Stomach (tissue), 19 donors: ENCODE measurements at places on chromosomes 6 and 20. TPM values are rescaled to one million over a fixed set of nuclear protein-coding genes. Genes with fewer than 3 reads are reported as not detected.

Gene C6orf163
- total RNA-seq, result 3.9 TPM

Gene PHACTR3
- total RNA-seq, result 3.7 TPM

Gene AKIRIN2
- 49.0 TPM for total RNA-seq

Gene CSTF1
- total RNA-seq, result 86.2 TPM

Gene GLO1
- 4.3 TPM for total RNA-seq

DNA sequence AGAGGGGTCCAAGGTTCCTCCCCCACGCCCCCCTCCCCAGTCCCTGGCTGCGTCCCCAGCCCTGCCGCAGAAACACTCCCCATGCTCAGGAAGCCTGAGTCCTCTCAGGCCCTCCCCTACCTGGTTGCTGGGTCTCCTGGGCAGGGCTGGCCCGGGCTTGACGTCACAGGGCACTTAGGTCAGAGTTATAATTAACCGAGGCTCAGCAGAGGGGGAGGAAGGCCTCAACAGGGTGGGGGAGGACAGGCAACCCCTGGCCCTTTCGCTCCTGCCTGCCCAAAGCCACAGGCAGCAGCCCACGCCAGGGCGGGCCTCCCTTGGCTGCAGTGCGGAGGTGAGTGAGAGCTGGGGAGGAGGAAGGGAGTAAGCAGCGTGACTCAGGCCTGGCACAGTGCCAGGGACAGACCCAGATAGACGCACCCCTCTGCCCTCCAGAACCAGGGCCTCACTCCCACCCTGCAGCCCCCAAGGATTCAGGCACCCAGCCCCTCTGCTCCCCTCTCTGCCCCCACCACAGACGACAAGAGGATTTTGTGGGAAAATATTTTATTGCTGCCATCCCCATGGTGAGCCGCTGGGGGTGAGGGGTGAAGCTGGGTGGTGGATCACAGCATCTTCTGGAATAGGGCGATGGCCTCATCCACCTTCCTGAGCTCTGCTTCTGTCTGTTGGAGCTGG is at the start of gene VWA7:
Gene VWA7, minus strand, starts transcription at position 340 of the 678 bp plus-strand sequence. CDS start 549 bp downstream, outside the sequence.
- no peak within 1 kb of the TSS for H3K4me3 ChIP-seq
- peaks cover 28% of the 10 kb centered on the region for H3K4me1 ChIP-seq
- peaks cover 32% of the 10 kb centered on the region for H3K36me3 ChIP-seq
- DNase-seq, result peak; percentile 89
- H3K27ac ChIP-seq, result peak within 1 kb of the TSS; percentile 84

- no peak for DNase-seq
- H3K36me3 ChIP-seq, result peaks cover 47% of the 10 kb centered on the region
- no peaks in the 10 kb centered on the region for H3K4me1 ChIP-seq
- H3K27ac ChIP-seq, result no peak overlapping the region
These were observed 33.0 kb downstream of the AKIRIN2 start for GRCh38 chr6:87669051-87669450.

DNA sequence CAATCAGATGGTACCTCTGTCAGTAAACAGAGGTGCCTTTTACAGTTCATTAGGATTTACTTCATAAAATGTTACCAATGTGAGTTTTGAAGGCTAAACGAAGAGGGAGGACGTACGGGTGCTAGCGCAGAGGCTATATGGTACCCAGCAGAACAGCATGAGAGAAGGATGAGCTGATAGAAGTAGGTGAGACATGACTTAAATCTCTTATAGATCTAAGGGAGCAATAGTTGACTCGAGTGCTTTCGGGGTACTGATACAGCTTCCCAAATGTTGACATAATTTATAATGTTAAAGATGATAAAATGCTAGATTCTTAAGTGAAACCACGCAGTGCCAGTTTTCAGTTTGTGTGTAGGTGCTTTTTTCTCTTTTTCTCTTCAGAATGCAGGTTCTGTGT is 72.6 kb downstream of the HIVEP1 start:
- no peaks in the 10 kb centered on the region for H3K36me3 ChIP-seq
- no peaks in the 10 kb centered on the region for H3K4me1 ChIP-seq
- H3K27ac ChIP-seq, result no peak overlapping the region
- DNase-seq, result no peak
- H3K4me3 ChIP-seq, result no peak overlapping the region

- H3K36me3 ChIP-seq, result no peaks in the 10 kb centered on the region
- H3K4me3 ChIP-seq, result no peak overlapping the region
- no peaks in the 10 kb centered on the region for H3K4me1 ChIP-seq
- DNase-seq, result no peak
- H3K27me3 ChIP-seq, result no peaks in the 10 kb centered on the region
- no peak overlapping the region for H3K27ac ChIP-seq
These were observed 17.9 kb upstream of the SIRPB1 start for GRCh38 chr20:1637755-1638154.

- H3K27ac ChIP-seq, result peak overlapping the region; percentile 1
- no peaks in the 10 kb centered on the region for H3K36me3 ChIP-seq
- H3K4me1 ChIP-seq, result peaks cover 40% of the 10 kb centered on the region
- DNase-seq, result no peak
These were observed 46.1 kb downstream of the SYNJ2 start for GRCh38 chr6:158027590-158028285.

DNA sequence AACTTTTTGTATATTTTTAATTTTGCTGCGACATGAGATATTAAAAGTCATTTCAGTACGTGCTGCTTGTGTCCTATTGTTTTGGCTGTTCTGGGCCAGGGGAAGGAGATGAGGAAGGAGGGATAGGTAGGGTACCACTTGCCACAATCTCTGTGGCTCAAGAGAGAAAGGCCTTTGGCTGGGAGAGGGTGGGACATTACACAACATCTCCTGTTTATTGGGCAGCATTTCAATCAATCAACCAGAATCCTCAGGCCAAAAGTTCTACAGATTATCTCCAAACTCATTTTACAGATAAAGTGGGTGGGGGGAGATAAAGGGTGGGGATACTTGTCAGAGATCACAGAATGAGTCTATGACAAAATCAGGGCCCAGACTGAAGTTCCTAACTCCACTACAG is 6.9 kb upstream of the CCM2L start:
- H3K4me1 ChIP-seq, result no peaks in the 10 kb centered on the region
- no peaks in the 10 kb centered on the region for H3K27me3 ChIP-seq
- DNase-seq, result no peak
- H3K36me3 ChIP-seq, result no peaks in the 10 kb centered on the region
- no peak overlapping the region for H3K4me3 ChIP-seq

DNA sequence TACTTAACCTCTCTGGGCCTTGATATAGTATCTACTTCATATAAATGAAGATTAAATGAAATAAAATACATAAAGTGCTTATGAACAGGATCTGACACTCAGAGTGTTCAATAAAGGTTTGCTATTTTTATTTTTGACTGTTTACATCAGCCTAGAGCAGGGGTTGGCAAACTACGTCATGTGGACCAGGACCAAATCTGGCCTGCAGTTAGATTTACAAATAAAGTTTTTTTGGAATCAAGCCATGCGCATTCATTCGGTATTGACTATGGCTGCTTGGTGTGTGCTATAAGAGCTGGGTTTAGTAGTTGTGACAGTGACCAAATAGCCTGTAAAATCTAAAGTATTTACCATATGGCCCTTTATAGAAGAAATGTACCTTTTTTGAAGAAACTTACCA is 20.8 kb downstream of the PEX7 start:
- DNase-seq, result no peak
- H3K4me1 ChIP-seq, result peaks cover 18% of the 10 kb centered on the region
- H3K27ac ChIP-seq, result peak overlapping the region; percentile 14
- H3K27me3 ChIP-seq, result no peaks in the 10 kb centered on the region
- no peak overlapping the region for H3K4me3 ChIP-seq

DNA sequence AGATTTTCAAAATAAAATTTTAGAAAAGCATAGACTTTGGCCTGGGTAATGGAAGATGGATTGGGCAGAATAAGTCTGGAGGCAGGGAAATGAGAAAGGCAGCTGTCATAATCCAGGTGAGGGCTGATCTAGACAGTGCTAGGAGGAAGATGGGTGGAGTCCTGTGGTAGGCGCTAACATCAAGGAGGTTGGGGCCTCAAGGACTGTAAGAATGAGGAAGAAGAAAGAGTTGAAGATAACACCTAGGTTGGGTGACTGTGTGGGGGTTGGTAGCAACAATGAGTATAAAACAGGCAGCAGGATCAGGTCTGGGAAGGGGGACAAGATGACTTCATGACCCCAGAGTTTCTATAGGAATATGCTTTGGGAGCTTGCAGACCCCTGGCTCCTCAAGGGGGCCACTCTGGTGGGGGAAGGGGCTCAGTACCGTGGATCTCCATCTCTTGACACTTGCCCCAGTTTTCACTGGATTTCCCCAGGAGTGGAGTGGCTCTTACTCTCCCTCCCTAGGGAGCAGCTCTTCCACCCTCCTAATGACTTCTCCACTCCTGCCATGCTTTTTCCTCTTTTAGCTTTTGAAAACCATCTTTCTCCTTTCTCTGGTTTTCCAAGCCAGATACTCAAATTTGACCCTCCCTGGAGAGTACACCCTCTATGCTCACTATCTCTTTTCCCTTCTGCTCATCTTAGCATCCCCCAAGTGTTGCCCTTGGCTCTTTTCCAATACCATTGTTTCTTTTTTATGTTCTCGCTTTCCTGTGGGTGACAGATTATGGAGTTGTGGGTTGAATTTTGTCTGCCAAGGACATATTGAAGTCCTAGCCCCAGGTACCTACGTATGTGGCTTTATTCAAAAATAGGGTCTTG is 14.8 kb downstream of the TRIM31 start:
- H3K4me3 ChIP-seq, result no peak overlapping the region
- H3K27me3 ChIP-seq, result peaks cover 76% of the 10 kb centered on the region
- no peak overlapping the region for H3K27ac ChIP-seq
- H3K36me3 ChIP-seq, result no peaks in the 10 kb centered on the region
- H3K4me1 ChIP-seq, result peaks cover 25% of the 10 kb centered on the region
- peak; percentile 78 for DNase-seq

- no peak overlapping the region for H3K4me3 ChIP-seq
- no peak overlapping the region for H3K27ac ChIP-seq
- no peak for DNase-seq
These were observed 125.6 kb downstream of the BCAS1 start for GRCh38 chr20:53944796-53945195.
